ENCODE measurements at places on chromosomes 7 and 10.

GRCh38 chr10:47019155-47020145 lies 108.2 kb downstream of the PTPN20 start:
- DNase-seq = no peak

GRCh38 chr7:33325754-33326484 lies 196.6 kb downstream of the BBS9 start:
- no peak for DNase-seq

DNA sequence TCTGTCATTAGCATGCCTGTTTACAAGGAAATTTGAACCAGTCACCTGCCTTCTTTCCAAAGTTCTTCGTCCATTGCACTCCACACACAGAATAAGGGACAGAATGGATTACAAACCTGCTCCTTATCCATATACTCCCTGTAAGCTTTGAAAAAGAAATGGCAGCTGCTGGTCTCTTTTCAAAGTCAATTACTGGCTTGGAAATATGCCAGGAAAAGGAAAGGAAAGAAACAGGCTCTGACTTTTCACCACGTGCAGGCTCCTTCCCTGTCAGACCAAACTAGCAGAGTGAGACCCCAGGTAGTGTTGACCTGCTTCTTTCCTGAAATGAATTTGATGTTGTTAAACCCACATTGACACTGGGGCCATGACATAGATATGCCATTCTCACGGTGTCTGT lies 84.5 kb downstream of the LHFPL3 start:
- DNase-seq = no peak

DNA sequence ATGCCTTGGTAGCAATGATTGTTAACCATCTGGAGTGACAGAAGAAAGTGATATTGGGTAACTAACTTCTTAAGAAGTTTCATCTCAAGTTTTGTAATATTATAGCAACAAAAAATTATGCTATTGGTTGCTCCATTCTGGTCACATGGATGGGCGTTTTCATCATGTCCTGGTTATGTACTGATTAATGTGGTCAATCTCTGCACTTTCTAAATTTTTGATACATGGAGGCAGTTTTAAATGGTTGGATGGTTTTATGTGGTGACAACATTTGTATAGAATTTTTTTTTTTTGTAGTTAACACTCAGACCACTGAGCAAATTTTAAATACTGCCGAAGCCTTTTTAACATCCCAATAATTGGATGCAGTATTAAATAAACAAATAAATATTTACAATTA lies 55.2 kb upstream of the CCAR1 start:
- DNase-seq = no peak

DNA sequence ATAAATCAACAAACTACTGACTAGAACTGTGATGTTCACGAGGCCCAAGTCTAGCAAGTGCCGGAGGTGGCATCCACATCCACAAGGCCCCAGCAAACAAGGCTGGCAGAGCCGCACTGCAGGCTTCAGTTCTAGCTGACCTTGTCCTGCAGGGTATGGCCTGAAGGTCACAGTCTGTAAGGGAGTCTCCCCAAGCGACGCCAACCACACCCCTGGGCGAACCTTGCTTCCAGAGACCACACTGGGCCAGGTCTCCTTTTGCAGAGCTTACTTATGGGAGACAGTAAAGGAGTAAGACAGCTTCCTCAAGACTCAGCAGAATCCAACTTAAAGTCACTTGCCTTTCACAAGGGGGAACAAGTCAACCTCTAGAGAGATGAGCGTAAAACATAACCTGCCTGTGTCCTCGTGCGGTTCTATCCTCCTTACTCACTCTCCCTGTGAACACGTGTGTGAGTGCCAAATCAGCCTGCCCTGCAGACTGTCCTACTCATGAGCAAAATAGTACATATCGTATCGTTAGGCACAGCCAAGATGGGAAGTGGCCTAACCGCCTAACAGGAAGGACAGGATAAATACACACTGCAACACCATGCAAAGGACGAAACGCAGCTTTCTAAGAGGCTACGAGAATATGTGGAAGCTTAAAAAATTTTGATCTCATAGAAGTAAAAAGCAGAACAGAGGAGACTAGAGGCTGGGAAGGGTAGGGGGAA lies 22.7 kb downstream of the FAM53B start:
- no peak for DNase-seq

DNA sequence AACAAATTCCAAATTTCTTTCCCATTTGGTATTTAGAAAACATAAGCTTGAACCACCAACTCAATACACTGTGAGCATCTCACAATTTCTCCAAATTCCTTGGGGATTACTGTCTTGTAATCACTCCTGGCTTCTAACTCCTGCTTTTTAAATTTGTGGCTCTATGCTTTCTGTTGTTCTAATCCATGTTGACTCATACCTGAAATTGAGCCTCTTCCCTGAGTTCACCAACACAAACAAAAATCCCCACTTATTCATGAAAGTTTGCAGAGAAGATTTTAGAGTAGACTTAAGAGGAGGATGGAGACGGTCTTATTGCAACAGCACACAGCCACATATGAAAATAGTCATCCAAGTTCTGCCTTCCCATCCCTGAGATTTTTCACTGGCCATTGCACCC lies 252.5 kb downstream of the PTEN start:
- no peak for DNase-seq

DNA sequence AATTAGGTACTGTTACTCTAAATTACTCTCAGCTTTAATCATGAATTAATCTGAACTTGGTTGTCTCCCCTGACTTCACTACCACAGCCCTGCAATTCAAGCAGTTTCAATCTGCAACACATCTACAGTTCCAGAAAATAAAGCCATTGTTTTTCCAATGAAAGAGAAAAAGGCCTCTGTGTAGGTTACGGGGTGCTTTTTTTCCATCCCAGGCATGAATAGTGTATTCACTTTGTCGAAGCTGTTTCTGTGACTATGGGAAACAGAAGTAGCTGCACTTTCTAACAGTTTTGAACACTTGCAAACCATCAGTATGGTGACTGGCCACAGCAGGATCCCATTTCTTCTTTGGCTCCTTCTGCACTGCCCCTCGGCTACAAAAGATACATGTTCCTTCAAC lies 460.2 kb downstream of the GRM8 start:
- no peak for DNase-seq

DNA sequence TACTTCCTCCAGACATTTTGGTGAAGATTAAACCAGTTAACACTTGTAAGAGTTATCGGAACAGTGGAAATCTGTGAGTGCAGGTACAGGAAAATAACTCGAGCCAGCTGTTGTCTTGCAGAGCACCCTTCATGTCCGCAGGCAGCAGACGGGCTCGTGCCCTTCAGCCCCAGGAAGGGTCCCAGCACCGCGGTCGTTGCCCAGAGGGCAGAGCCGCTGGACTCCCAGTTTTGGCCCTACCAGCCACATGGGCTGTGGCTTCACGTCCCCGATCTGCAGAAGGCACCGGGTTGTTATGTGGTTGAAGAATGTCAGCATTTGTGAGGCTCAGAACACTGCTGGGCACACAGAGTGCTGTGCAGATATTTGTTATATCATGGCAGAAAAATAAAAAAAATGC lies 7.2 kb upstream of the ADARB2 start:
- no peak for DNase-seq

GRCh38 chr7:70857793-70858545 lies 274.0 kb upstream of the GALNT17 start:
- no peak for DNase-seq

- no peak for DNase-seq
These were observed 63.4 kb upstream of the STRIP2 start for GRCh38 chr7:129370812-129371211.

DNA sequence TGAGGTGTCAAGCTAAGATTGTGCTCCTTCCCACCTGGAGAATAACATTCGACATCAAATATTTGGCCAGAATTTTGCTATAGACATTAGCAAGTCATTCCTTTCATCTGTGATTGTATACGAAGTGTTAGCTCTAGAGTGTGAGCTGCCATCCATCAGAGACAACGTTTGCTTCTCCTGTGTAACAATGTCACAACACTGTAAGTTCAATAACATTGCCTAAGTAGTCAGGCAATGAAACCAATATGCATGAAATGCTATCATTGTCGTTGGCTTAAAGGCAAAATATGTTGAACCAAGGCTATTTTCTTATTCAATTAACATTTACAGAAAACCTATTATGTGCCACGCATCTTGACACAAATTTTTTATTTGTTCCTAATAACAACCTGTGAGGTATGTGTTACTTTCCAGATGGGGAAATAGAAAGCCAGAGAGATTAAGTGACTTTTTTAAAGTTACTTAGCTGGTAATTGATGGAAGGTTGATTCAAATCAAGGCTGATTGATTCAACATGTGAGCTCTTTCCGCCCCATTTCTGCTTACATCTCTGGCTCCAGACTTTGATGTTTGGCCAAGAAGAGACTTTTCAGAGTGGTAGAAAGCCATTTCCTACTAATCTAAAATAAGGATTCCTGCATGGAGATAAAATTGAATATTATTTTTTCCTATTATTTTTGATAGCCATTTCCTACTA lies 32.0 kb downstream of the BET1 start:
- no peak for DNase-seq

DNA sequence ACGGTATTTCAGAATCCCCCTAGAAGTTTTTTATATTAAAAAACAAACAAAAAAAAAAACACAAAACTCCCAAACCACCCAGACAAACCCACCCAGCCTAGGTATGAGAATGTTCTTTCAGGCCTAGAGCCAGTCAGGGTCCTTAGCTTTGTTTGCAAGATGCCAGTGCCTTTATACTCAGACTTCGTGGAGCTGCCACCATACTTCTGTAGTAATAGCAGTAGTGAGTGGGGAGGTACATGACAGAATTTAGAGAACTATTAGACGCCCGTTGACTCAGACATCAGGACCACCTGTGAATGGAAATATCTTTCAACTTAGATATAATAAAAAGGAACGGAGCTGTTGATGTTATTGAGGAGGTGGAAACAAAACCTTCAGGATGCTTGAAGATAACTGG lies 138.2 kb upstream of the MKLN1 start:
- DNase-seq = no peak

DNA sequence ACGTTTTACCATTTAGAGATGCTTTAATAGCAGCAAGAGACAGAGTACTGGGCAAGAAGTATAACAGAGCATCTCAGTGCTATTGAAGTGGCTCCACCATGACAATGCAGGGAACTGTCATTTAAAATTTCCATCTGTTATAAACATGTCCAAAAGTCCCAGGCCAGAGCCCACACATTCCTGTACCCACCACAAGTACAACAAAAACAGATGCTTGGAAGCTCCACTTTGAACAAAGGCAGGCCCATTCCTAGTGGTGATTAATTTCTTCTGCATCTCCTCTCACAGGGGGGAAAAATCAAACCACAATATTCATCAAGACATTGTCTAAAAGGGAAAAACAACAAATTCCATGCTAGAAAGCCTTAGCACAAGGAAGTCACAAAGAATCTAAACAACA lies 627.9 kb downstream of the PARD3 start:
- DNase-seq = no peak

DNA sequence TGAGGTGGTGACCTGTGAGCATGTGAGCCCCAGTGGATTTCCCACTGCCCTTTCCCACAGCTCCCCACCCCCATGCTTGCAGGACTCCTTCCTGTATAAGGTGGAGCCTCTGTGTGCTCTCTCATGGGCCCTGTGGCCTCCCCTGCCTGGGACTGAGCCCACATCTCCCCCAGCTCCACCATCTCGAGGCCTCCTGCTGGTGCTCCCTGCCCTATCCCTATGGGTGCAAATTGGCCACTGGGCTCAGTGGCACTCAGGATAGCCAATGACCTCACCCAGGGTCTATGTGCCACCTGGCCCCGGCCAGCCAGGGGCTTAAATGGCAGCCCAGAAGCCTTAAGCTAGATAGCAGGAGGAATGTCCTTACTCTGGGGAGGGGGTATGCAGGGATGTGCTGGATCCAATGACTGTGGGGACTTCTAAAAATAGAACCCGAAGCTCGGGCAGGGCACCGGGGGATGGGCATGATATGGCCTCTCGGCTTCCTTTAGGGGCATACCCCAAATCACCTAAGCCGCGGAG lies 2.0 kb downstream of the LDB3 start:
- DNase-seq = no peak

- DNase-seq = no peak
These were observed 292.9 kb upstream of the PITRM1 start for GRCh38 chr10:3465406-3465891.

DNA sequence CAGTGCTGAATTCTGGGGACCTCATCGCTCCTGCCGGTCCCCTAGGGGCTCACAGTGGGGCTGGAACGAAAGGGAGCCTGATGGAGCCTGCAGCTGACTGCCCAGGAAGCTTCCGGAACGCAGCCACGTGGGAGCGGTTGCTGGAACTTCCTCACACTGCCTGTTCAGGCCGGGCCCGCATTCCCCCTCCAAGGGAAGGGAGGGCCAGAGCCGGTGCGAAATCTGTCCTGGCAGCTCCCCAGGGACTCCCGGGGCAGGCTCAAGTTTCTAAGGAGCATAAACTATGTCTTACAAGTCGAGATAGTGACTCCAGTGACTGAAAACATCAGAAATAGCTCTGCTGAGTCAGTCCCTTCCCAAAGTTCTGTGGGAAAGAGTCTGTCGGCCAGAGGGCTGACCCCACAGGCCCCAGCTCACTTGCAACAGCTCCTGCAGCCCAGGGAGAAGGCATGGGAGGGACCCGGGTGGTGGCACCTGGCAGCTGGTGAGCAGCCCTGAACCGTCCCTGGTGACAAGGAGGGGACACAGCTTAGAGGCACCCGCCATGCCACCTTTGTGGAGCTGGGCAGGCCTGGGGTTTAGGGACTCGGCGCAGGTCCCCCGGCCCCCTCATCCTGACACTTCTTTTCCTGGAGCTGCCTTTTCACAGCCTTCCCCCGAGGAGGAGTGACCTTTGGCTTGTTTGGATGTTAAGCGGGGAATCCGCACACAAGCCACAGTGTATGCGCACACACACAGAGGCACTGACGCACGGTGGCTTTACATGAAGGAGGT lies 47.6 kb downstream of the PDGFA start:
- no peak for DNase-seq

GRCh38 chr10:28853195-28853594 lies 175.9 kb downstream of the BAMBI start:
- DNase-seq = no peak

DNA sequence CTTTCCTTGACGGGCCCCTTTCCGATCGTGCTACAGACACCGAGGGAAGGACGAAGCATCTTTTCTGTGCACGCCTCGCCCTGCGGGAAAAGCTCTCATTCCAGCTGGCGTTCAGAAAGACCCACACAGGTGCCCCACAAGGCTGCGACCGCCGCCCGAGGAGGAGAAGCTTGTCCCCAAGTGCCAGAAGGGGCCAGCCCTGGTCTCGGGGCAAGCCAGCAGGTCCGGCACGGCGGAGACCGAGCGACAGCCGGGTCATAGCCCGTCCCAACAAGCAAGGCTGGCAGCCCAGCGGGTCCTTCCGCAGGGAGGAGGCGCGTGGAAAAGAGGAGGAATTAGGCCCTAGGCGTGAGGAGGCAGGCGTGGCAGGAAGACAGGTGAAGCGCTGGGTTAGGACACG lies 62.7 kb downstream of the TNRC18 start:
- DNase-seq = no peak

- no peak for DNase-seq
These were observed 124.1 kb downstream of the MAD1L1 start for GRCh38 chr7:2108501-2109250.

DNA sequence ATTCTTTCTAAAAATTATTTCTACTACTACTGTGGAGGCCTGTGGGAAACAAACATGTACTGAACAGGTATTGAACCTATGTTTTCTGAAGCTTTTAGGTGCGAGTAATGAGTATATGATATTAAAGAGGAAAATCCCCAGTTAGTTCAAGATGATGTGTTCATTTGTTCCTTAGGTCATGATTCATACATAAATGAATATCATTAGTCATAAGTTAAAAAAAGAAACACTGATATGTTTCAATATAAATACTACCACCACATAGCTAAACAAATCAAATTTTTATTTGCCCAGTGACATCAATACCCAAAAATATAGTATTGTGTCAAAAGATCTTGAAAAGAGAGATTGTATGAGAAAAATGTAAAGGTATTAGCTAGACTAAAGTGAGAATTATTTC lies 210.7 kb upstream of the GNAI1 start:
- DNase-seq = no peak
